Caco-2 (cell line): ENCODE measurements at places on chromosomes 6 and 20.

- peak overlapping the region; percentile 85 for H3K27ac ChIP-seq
- no peak for DNase-seq
- H3K4me1 ChIP-seq = peaks cover 17% of the 10 kb centered on the region
- H3K4me3 ChIP-seq = peak overlapping the region; percentile 65
- no peaks in the 10 kb centered on the region for H3K27me3 ChIP-seq
- H3K36me3 ChIP-seq = no peaks in the 10 kb centered on the region
Measured at GRCh38 chr20:45857882-45858216, 435 bp downstream of the ZSWIM3 start.

- no peaks in the 10 kb centered on the region; the same call in 1 of the 2 replicates for H3K36me3 ChIP-seq
- H3K27ac ChIP-seq = no peak overlapping the region
- peak; percentile 25 for DNase-seq
- H3K4me3 ChIP-seq = no peak overlapping the region
- H3K4me1 ChIP-seq = no peaks in the 10 kb centered on the region
Measured at GRCh38 chr6:37485291-37485702, 14.4 kb downstream of the CCDC167 start.

- no peaks in the 10 kb centered on the region for H3K27me3 ChIP-seq
- H3K4me1 ChIP-seq = peaks cover 37% of the 10 kb centered on the region
- peaks cover 2% of the 10 kb centered on the region; the same call in 1 of the 2 replicates for H3K36me3 ChIP-seq
- no peak overlapping the region for H3K4me3 ChIP-seq
Measured at GRCh38 chr6:46795816-46796215, 2.6 kb downstream of the MEP1A start.

- no peak overlapping the region for H3K27ac ChIP-seq
- no peaks in the 10 kb centered on the region for H3K27me3 ChIP-seq
- peaks cover 3% of the 10 kb centered on the region for H3K4me1 ChIP-seq
- H3K36me3 ChIP-seq = peaks cover 1% of the 10 kb centered on the region
- no peak overlapping the region for H3K4me3 ChIP-seq
Measured at GRCh38 chr6:134171517-134171916, 119.1 kb upstream of the SLC2A12 start.

DNA sequence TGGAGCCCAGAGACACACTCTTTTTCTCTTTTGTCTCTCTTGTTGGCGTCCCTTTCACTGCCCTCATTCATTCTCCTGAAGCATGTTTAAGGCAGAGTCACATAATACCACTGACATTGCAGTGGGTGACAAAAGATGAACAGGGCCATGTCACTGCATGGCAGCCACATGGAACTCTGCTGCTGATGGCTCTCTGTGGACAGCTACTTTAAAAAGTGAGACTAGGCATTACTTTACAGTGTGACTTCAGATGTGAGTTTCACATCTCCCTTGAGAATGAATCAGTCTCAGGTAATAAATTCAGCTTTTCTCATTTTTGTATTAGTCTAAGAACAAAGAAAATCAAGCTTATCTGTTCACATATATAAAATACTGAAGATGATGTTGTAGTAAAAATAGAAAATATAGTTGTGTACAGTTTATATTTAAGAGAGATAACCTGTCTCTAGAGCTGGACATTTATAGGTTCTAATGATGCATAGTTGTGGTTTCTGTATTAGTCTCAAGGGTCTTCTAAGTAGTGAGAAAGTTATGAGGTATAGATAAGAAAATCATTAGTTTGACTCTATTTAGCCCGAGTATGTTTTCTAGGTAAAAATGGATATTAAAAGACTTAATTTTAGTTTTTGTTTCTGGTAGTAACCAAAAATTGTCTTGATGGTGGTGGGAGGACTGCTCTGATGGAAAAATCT, 6.1 kb downstream of the MRS2 start:
- H3K27ac ChIP-seq = no peak overlapping the region
- H3K4me3 ChIP-seq = no peak overlapping the region
- no peaks in the 10 kb centered on the region for H3K27me3 ChIP-seq
- H3K4me1 ChIP-seq = peaks cover 7% of the 10 kb centered on the region
- no peak for DNase-seq
- H3K36me3 ChIP-seq = peaks cover 5% of the 10 kb centered on the region

GRCh38 chr6:156598071-156598854, 178.9 kb upstream of the ARID1B start:
- no peaks in the 10 kb centered on the region for H3K36me3 ChIP-seq
- H3K4me1 ChIP-seq = no peaks in the 10 kb centered on the region
- H3K27me3 ChIP-seq = no peaks in the 10 kb centered on the region
- no peak overlapping the region for H3K27ac ChIP-seq
- DNase-seq = no peak

GRCh38 chr6:140809694-140810101, 1323.0 kb upstream of the GJE1 start:
- H3K27ac ChIP-seq = no peak overlapping the region
- no peaks in the 10 kb centered on the region for H3K36me3 ChIP-seq
- no peaks in the 10 kb centered on the region for H3K27me3 ChIP-seq
- no peak overlapping the region for H3K4me3 ChIP-seq
- H3K4me1 ChIP-seq = no peaks in the 10 kb centered on the region

DNA sequence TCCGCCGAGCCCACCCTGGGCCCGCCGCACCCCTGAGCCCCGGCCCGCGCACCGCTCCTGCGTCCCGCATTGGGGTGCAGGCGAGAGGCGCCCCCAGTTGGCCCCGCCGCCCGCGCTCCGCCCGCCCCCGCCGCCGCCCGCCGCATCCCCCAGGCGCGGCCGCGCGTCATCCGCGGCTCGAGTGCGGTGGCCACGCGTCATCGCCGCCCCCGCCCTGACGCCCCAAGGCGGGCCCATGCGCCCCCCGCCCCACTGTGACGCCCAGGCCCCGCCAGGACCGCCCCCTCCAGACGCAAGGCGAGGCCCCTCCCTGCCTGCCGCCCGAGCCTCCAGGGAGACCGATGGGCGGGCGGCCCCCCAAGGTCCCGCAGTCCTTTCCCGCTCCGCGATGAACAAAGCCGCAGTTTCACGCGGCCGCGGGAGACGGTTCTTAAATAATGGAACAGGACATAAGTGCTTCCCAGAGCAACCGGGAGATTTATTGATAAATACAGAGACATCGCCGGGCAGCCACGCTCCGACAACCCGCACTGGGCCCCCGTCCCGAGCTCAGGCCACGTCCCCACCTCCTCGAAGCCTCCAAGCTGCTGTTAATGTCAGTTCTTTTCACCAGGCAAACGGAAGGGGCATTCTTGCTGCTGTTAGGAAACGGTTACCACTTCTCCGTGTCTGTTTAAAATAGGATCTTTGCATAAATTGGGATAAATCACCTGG, at the start of gene ANKRD60:
TSS of gene ANKRD60 (minus strand) at position 170 of the 714 bp plus-strand sequence. CDS start at position 170, 0 bp downstream.
- peaks cover 4% of the 10 kb centered on the region; the same call in 1 of the 2 replicates for H3K4me1 ChIP-seq
- H3K4me3 ChIP-seq = peak within 1 kb of the TSS; percentile 39
- no peaks in the 10 kb centered on the region for H3K36me3 ChIP-seq
- H3K27me3 ChIP-seq = peaks cover 7% of the 10 kb centered on the region

DNA sequence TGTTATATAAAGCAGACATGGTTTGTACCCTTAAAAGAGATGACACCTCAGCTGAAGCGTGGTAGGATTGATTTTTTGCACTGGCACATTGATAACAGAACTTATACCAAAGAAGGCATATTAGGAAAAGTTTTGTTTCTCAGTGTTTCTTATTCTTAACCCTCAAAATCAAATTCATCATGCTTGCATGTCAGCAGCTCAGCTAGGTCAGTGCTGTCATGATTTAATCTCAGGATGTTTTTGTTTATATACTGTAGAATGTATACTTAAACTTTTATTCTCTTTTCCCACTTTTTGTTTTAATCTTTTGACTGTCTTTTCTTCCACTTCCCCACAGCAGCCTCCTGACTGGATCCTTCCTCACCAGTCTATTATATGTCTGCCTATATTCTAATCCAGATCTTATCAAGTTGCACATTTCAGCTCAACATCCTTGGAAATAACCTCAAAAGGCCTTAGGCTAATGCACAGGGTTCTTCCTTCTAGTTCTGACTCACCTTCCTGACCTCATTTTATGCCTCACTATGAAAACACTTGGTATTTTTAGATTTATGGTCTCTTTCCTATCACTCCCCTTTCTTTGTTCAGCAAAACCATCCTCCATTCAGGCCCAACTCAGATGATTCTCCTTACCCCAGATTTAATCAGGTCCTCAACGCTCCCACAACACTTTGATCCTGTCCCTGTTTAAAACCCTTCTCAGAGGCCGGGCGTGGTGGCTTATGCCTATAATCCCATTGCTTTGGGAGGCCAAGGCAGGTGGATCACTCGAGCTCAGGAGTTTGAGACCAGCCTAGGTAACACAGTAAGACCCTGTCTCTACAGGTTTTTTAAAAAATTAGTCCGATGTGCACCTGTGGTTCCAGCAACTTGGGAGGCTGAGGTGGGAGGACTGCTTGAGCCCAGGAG, 7.2 kb downstream of the HEBP2 start:
- H3K27ac ChIP-seq = no peak overlapping the region
- H3K27me3 ChIP-seq = no peaks in the 10 kb centered on the region
- H3K4me1 ChIP-seq = no peaks in the 10 kb centered on the region
- no peak for DNase-seq

GRCh38 chr6:101396548-101397173, 3.2 kb downstream of the GRIK2 start:
- no peak overlapping the region for H3K4me3 ChIP-seq
- no peak overlapping the region for H3K27ac ChIP-seq

DNA sequence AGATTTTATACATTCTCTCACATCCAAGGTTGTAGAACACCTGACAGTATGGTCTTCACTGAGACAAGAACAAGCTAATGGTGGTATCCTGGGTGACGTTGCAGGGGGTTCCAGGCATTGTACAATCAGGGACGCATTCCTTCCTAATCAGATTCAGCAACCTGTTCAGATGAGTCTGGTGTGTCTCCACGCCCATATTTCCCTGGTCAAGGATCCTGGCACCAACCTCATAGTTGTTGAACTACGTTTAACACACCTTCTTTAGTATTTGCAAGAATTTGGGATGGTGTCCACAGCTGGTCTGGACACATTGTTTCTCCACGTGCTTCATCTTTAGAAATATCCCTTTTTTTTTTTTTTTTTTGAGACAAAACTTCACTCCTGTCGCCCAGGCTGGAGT, 161.0 kb upstream of the CDYL start:
- no peak overlapping the region for H3K27ac ChIP-seq
- no peaks in the 10 kb centered on the region for H3K36me3 ChIP-seq
- no peak overlapping the region for H3K4me3 ChIP-seq
- H3K4me1 ChIP-seq = peaks cover 1% of the 10 kb centered on the region; the same call in 1 of the 2 replicates
- no peaks in the 10 kb centered on the region for H3K27me3 ChIP-seq

GRCh38 chr6:50832912-50833311, 14.2 kb downstream of the TFAP2B start:
- no peak overlapping the region for H3K4me3 ChIP-seq
- no peaks in the 10 kb centered on the region for H3K4me1 ChIP-seq
- H3K27me3 ChIP-seq = no peaks in the 10 kb centered on the region
- no peak for DNase-seq
- no peak overlapping the region for H3K27ac ChIP-seq
- no peaks in the 10 kb centered on the region for H3K36me3 ChIP-seq

GRCh38 chr6:113539202-113539601, 317.9 kb upstream of the MARCKS start:
- DNase-seq = no peak
- no peaks in the 10 kb centered on the region for H3K36me3 ChIP-seq
- no peak overlapping the region for H3K4me3 ChIP-seq
- H3K4me1 ChIP-seq = peaks cover 9% of the 10 kb centered on the region; the same call in 1 of the 2 replicates
- H3K27ac ChIP-seq = no peak overlapping the region

DNA sequence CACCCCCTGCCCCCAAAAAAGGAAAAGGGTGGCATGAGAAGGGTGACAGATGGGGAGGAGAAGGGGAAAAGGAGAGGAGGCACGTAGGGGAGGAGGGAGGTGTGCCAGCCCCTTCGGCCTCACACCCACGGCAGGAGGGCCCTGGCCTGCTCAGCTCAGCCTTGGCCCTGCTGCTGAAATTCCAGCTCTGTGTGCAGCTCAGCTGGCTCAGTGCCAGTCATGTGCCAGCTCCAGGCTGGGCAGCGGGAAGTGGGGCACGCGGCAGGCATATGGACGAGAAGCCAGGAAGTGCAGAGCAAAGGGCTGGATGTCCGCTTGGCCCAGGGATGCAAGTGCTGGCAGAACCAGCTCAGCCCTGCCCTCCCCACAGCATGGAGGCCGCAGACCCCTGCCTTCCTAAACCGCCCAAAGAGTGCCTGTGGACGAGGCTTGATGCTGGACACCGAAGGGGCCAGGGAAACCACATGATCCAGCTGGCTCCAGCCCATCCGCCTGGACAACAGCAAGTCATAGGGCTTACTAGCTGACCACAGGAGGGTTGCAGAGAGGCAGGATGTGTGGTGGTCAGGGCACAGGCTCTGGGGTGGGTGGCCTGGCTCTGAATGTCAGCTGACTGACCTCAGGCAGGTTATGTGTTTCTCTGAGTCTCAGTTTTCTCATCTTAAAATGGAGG, 60.2 kb downstream of the NOL4L start:
- H3K4me1 ChIP-seq = no peaks in the 10 kb centered on the region; the same call in 1 of the 2 replicates
- H3K4me3 ChIP-seq = no peak overlapping the region
- no peaks in the 10 kb centered on the region for H3K36me3 ChIP-seq
- H3K27me3 ChIP-seq = no peaks in the 10 kb centered on the region; the same call in 1 of the 2 replicates
- no peak for DNase-seq

- H3K4me3 ChIP-seq = no peak overlapping the region
- DNase-seq = no peak
- H3K4me1 ChIP-seq = peaks cover 11% of the 10 kb centered on the region; the same call in 1 of the 2 replicates
- H3K36me3 ChIP-seq = no peaks in the 10 kb centered on the region
- H3K27ac ChIP-seq = no peak overlapping the region
- no peaks in the 10 kb centered on the region for H3K27me3 ChIP-seq
Measured at GRCh38 chr20:10928841-10929421, 255.1 kb upstream of the JAG1 start.

- no peak for DNase-seq
- no peaks in the 10 kb centered on the region for H3K4me1 ChIP-seq
- no peaks in the 10 kb centered on the region for H3K36me3 ChIP-seq
- no peaks in the 10 kb centered on the region for H3K27me3 ChIP-seq
- no peak overlapping the region for H3K4me3 ChIP-seq
Measured at GRCh38 chr6:132131758-132132157, 180.6 kb upstream of the CCN2 start.

- no peaks in the 10 kb centered on the region for H3K27me3 ChIP-seq
- H3K4me1 ChIP-seq = no peaks in the 10 kb centered on the region
- no peaks in the 10 kb centered on the region for H3K36me3 ChIP-seq
- no peak overlapping the region for H3K4me3 ChIP-seq
- DNase-seq = no peak
Measured at GRCh38 chr6:137283940-137284810, 65.0 kb upstream of the IFNGR1 start.

DNA sequence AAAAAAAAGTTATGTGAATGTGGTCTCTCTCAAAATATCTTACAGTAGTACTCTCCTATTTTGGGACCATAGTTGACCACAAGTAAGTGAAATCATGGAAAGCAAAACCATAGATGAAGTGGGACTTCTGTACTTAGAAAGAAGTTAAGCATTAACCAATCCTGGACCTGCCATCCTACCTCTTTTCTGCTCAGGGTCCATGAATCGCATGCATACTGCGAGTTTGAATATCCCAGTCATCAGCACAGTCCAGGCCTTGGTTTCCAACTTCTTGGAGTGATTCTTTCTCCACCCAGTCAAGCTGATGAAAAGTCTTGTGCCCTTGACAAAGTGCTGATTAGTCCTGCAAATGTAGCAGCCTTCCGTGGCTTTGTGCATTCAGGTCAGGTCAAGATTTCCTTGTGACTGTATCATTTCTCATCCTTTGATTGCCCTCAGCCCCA, 46.0 kb downstream of the RNF217 start:
- DNase-seq = no peak
- H3K36me3 ChIP-seq = no peaks in the 10 kb centered on the region
